ENCODE measurements at places on chromosomes 5 and 9.

GRCh38 chr9:89525446-89526374 lies 27.8 kb upstream of the SEMA4D start:
- DNase-seq = no peak

DNA sequence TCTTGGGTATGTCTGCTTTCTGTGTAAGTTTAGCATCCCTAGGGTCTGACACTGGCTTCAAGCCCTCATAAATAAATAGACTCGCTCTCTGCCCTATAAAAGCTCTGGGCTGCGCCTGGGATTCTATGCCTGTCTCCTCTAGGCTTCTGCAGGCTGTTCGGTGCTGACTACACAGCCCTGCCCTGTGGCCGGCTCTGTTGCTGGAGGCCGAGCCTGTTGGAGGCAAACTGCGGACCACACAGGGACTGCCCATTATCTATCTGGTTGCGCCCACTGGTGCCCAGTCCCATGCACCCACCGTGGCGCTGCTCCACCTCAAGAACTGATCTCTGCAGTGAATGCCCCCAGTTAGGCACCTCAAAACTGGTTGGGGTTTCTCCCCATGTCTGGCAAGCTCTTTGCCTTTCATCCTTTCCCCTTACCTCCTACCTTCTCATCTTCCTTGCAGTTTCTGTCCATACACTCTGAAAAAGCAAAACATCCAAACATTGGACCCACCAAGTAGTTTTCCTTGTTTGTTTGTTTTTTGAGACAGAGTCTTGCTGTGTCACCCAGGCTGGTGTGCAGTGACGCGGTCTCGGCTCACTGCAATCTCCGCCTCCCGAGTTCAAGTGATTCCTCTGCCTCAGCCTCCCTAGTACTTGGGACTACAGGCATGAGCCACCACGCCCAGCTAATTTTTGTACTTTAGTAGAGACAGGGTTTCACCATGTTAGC lies 207.2 kb downstream of the ERCC6L2 start:
- no peak for DNase-seq

DNA sequence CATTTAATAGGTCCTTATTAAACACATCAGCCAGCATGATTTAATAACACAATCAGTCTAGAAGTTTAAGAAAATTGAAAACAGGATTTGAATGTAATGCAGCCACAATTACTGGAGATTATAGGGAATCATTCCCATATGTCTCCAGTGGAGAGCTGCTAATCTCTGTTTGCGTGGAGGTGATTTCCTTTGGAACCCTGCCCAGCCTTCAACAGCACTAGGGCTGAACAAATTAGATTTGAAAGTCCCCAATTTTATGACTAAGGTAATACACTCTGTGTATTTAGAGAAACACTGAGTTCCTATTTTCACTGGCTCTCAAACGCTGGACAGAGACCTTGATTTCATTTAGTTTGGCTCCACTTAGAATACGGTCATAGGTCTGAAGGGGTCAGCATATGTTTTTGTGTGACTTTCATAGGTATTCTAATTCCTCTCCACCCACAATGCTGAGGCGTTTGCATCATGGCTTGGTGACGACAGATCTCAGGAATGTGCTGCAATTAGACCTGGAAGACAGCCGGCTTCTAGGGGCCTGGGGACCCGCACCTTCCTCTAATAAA lies 508.3 kb downstream of the EBF1 start:
- DNase-seq = no peak

GRCh38 chr9:76372336-76372735 lies 21.9 kb downstream of the RFK start:
- DNase-seq = no peak

GRCh38 chr5:131221888-131222287 lies 42.0 kb upstream of the CDC42SE2 start:
- DNase-seq = no peak

DNA sequence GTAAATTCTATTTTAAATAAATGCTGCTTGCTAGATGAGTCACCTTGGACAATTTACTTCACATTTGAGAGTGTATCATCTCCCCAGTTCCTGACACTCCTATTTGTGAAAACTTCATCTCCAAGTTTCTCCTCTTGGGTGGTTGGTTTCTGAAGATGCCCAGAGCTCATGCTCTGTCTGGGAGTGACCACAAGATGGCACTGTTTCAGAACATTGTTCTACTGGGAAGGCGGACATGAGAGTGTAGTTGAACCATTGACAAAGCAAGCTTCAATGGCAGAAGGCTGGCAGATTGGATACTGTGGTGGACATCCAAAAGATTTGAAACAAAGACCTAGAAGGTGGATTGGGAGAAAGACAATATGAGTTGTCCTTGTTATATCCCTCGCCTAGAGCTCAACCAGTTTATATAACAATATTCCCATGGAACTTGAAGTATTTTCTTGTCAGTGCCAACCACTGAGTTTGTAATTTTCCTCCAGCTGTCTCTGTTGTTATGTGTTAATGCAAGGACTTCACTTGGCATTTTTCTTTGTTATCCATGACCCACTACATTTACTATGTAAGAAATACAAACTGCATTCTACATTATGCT lies 234.3 kb upstream of the ANKH start:
- DNase-seq = peak; percentile 5
